Dermis blood vessel endothelial cell (primary cell): ENCODE measurements at places on chromosomes 12 and 14. TPM values are rescaled to one million over a fixed set of nuclear protein-coding genes. Genes with fewer than 3 reads are reported as not detected.

The METTL17 gene
- 32.8 and 32.9 TPM in 2 replicates for total RNA-seq

The GARIN6 gene
- total RNA-seq, result not detected in 2 replicates

The FAM181A gene
- total RNA-seq, result not detected in 2 replicates

The ST8SIA1 gene
- total RNA-seq, result 0.14 and 0.17 TPM in 2 replicates

The TMEM121 gene
- 4.6 and 11.7 TPM in 2 replicates for total RNA-seq

The KLHL33 gene
- total RNA-seq, result 0.09 and 0.17 TPM in 2 replicates

The RNU4-1 gene
- total RNA-seq, result under 0.01 TPM in 2 replicates

The SERPINA10 gene
- total RNA-seq, result not detected in 2 replicates

The TPPP2 gene
- total RNA-seq, result not detected in 2 replicates

The SPIC gene
- total RNA-seq, result not detected in 2 replicates

The TRIM9 gene
- total RNA-seq, result not detected in 2 replicates

The ANO2 gene
- 41.2 and 82.9 TPM in 2 replicates for total RNA-seq

The VWF gene
- 3,052 and 3,683 TPM in 2 replicates for total RNA-seq

The LBHD2 gene
- total RNA-seq, result not detected in 2 replicates

The SLC8A3 gene
- 0.42 and 0.68 TPM in 2 replicates for total RNA-seq

The SIVA1 gene
- total RNA-seq, result 115 and 214 TPM in 2 replicates

The TMPRSS12 gene
- total RNA-seq, result not detected in 2 replicates

The BCAT1 gene
- 103 and 166 TPM in 2 replicates for total RNA-seq

The LLPH gene
- 3.4 and 16.7 TPM in 2 replicates for total RNA-seq

The MNAT1 gene
- total RNA-seq, result 52.6 and 59.6 TPM in 2 replicates

The ZFHX2 gene
- total RNA-seq, result 0.17 and 0.23 TPM in 2 replicates

The ETFBKMT gene
- total RNA-seq, result 3.2 and 3.6 TPM in 2 replicates

The MMP14 gene
- 73.3 and 138 TPM in 2 replicates for total RNA-seq

The TAS2R46 gene
- total RNA-seq, result 2.4 and 3.6 TPM in 2 replicates

The PPM1H gene
- total RNA-seq, result 2.3 and 2.9 TPM in 2 replicates

The ABCC9 gene
- 0.05 and 0.17 TPM in 2 replicates for total RNA-seq

The KLRC1 gene
- total RNA-seq, result not detected in 2 replicates

The TSPAN19 gene
- total RNA-seq, result under 0.01 TPM in 1 of 2 replicates, not detected in the other

The KERA gene
- not detected in 2 replicates for total RNA-seq

The SIX1 gene
- total RNA-seq, result 0.17 TPM in 1 of 2 replicates, not detected in the other

The TGM1 gene
- 0.17 and 0.51 TPM in 2 replicates for total RNA-seq

The B4GALNT3 gene
- 0.05 TPM in 1 of 2 replicates, not detected in the other for total RNA-seq
